ENCODE measurements at places on chromosomes 6 and 20.

DNA sequence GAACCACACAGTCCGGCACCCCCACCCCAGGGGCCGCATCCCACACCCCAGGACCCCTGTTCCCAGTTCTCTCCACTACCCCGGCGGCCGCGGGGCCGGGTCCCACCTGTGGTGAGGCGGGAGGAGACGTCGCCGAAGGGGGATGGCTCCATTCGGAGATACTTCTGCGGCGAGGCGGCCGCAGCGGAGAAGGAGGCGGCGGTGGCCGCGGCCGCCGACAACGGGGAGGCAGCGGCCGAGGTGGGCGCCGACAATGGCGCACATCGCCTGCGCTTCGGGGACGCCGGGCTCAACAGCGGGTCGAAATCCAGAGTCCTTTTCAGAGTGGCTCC lies 723 bp downstream of the AKIRIN2 start:
- no peak for DNase-seq

- no peak for DNase-seq
Observed at GRCh38 chr6:125922322-125922860, 34.2 kb upstream of the HINT3 start.

DNA sequence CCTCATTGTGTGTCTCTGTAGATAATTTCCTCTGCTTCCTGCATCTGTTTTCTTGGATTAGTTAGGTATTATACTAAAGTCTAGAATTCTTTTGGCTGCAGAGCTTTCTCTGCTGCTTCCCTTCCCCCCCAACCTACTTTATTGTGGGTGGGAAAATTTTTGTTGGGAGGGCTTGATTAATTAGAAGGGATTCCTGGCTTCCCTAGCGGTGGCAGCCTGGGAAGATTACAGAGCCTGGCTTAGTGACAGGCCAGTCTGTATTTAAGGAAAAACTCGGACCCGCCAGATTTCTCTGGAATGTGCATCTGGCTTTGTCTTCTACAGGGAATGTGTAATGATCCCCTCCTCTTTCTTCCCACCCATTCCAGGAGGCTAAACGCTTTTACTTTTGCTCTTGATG lies 31.2 kb downstream of the SLX4IP start:
- no peak for DNase-seq

DNA sequence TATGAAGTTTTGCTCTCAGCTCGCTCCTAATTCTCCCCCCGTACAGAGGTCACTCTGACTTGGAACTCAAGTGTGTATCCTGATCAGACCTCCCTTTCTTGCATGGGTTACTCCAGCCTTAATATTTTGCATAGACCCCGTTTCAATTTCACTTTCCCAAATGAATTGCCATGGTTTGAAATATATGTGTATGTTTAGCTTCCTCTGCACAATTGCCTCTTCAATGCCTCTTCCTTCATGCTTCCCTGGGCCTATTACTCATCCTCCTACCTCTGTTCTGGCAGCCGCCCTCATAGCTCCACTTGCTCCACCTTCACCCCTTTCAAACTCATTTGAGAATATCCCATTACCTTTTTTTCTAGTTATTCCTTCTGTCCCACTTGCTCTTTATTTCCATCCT lies 90.0 kb upstream of the SAMD5 start:
- DNase-seq: no peak

DNA sequence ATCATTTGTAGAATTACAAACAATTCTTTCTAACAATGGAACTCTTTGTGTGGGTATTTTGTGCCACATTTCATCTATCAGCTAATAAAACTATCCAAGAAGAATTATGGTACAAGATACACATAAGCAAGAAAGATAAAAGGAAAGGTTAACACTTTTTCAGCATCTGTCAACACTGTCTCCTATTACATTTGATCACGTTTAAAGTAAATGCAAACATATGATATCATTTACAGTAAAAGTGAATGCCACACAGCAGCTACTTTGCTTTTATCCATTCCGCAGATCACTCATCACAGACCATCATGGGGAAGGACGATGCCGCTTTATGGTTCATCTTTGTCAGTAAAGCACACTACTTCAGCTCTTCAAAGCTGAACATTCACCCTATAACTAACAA lies 456.4 kb upstream of the MANEA start:
- no peak for DNase-seq

- DNase-seq: no peak
Observed at GRCh38 chr20:11850901-11851300, 66.8 kb upstream of the BTBD3 start.
